Vagina (tissue), 2 donors: ENCODE measurements at places on chromosomes 13 and 19.

DNA sequence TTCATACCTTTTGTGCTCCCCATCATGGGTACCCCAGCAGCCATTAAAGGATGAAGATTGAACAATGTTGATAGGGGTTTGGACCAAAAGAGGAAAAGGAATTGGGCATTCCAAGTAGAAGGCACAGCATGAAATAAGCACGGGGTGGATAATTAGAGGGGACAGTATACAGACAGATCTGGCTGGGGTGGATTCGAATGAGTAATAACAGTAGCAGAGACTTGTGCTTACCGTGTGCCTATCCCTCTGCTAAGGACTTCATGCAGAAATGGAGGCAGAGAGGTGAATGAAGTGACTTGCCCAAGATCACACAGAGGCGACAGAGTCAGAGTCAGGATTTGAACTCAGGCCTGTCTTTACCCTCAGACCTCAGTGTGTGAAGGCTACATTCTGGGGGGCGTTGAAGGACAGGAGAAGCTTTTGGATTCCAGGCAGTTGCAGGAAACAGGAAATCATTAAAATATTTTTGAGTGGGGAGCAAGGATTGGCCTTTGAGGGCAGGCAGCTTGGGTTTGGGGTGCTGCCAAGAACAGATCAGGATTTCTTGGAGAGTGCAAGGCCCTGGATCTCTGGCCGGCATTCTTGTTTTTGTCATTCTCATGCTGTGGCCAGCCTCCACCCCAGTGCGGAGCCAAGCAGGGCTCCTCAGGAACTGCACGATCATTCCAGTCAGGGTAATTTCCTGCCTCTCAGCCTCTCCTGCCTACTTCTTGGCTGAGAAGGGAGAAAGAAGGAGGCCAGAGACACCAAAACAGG is 18.7 kb downstream of the PAF1 start:
- no peak for DNase-seq

GRCh38 chr19:13553880-13554400 is 47.7 kb upstream of the CACNA1A start:
- DNase-seq = no peak

- DNase-seq = no peak
These were observed 11.8 kb downstream of the DAPK3 start for GRCh38 chr19:3958836-3959765.

- no peak for DNase-seq
These were observed 4.4 kb downstream of the GADD45GIP1 start for GRCh38 chr19:12952488-12953137.

DNA sequence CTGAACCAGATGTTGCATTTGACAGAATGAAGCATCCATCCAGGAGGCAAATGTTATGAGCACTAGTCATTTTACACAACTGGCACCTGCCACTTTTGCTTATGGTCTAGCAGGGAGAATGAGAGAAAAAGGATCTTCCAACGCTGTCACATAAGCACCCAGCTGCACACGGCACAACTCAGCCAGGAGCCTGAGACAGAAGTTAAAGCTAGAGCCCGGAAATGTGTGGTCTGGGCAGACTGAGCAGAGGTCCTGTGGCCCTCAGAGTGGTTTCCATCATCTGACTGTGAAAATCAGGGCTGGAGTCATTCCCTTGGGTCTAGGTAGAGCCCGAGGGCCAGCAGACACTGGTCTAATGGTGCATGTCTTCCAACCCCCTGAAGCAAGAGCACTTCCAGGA is 78.4 kb upstream of the XPO4 start:
- DNase-seq = no peak

DNA sequence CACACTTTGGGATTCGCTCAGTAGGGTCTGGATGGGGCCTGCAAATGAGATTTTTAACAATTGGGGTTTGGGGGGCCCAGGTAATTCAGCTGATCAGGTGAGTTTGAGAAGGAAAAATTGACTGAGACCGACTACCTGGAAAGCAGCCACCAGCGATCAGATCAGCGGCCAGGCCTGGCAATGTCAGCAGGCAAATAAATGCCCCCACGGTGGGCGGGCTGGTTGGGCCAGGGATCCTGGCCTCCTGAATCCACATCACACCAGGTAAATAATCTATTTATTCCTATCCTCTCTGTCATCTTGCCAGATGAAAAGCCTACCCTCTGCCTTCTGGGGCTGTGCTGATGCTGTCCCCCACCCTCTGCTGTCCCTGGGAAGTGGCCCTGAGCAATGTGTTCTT is 9.4 kb downstream of the NAPA start:
- no peak for DNase-seq
